ENCODE measurements at places on chromosomes 7 and 10. TPM values are rescaled to one million over a fixed set of nuclear protein-coding genes. Genes with fewer than 3 reads are reported as not detected.

- H3K36me3 ChIP-seq: no peaks in the 10 kb centered on the region
- no peak overlapping the region for H3K4me3 ChIP-seq
- no peaks in the 10 kb centered on the region for H3K27me3 ChIP-seq
Observed at GRCh38 chr10:131569851-131570715, 258.6 kb upstream of the TCERG1L start.

- no peak overlapping the region for H3K27ac ChIP-seq
- H3K36me3 ChIP-seq: no peaks in the 10 kb centered on the region
- no peak overlapping the region for H3K4me3 ChIP-seq
- no peak for DNase-seq
- H3K27me3 ChIP-seq: no peaks in the 10 kb centered on the region
- H3K4me1 ChIP-seq: no peaks in the 10 kb centered on the region
Observed at GRCh38 chr10:86295351-86295750, 71.2 kb downstream of the GRID1 start.

DNA sequence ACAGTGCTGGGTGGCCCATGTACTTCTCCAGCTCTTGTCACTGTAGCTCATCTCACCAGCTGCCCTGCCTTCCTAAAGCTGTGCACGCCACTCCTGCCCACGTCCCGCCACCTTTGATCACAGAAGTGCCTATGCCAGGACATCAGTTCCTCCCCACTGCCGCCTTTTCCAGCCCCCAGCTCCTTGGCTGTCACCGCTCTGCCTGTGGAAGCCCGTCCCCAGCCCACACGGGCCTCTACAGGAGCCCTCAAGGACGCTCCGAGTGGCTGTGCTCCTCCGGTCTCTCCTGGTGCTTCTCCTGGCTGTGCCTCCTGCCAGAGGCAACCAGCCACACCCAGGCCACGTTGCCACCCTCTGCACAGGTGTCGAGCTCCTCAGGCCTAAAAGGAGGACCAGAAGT is 19.3 kb upstream of the INMT start:
- no peak for DNase-seq
- H3K27me3 ChIP-seq: no peaks in the 10 kb centered on the region
- no peak overlapping the region for H3K27ac ChIP-seq
- H3K36me3 ChIP-seq: no peaks in the 10 kb centered on the region

DNA sequence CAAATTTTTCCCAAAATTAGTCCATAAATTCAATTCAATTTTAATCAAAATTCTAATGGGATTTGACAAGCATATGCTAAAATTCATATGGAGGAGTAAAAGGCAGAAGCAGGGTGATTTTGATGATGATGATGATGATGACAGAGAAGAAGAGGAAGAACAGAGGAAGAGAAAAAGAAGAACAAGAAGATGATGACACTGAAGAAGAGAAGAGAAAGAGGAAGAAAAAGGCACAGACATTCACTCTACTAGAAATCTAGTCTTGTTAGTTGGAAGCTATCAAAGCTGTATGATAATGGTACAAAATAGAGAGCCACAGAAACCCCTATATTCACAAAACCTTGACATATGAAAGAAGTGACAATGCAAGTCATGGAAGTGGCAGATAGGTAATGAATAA is 157.9 kb downstream of the ELMO1 start:
- H3K27ac ChIP-seq: no peak overlapping the region
- H3K4me1 ChIP-seq: peaks cover 16% of the 10 kb centered on the region
- no peaks in the 10 kb centered on the region for H3K27me3 ChIP-seq
- H3K4me3 ChIP-seq: no peak overlapping the region
- DNase-seq: no peak

GRCh38 chr10:86711513-86712316 is 43.4 kb downstream of the LDB3 start:
- DNase-seq: peak; percentile 66
- H3K27me3 ChIP-seq: no peaks in the 10 kb centered on the region
- H3K27ac ChIP-seq: peak overlapping the region; percentile 98
- H3K4me3 ChIP-seq: peak overlapping the region; percentile 5
- H3K36me3 ChIP-seq: no peaks in the 10 kb centered on the region

DNA sequence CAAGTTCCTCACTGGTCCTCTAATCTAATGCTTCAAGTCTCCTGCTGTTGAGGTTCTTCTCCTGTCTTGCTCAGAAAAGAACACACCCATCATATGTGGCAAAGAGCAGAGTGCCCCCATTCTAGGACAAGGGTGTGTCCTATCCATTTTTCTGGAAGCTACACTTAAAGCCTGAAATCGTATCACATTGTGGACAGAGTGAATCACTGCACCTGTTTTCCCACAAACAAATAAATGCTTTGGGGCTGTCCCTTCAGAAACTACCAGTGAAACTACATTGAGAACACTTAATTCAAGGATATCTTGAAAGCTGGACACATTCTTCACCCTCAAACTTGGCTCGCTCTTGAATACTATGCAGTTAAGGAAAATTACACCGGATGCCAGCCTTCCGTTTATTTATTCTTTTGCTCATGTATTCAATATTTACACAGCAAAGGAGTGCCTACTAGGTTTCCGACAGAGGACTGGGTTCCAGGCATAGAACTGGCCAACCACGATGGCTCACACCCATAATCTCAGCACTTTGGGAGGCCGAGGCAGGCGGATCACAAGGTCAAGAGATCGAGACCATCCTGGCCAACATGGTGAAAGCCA is 473.0 kb downstream of the GALNT17 start:
- no peaks in the 10 kb centered on the region for H3K27me3 ChIP-seq
- no peak overlapping the region for H3K4me3 ChIP-seq
- H3K36me3 ChIP-seq: no peaks in the 10 kb centered on the region
- no peak for DNase-seq
- H3K4me1 ChIP-seq: no peaks in the 10 kb centered on the region

GRCh38 chr7:127366680-127367079 is 25.8 kb downstream of the ZNF800 start:
- H3K27ac ChIP-seq: no peak overlapping the region
- H3K36me3 ChIP-seq: no peaks in the 10 kb centered on the region
- no peaks in the 10 kb centered on the region for H3K4me1 ChIP-seq
- no peaks in the 10 kb centered on the region for H3K27me3 ChIP-seq
- H3K4me3 ChIP-seq: no peak overlapping the region

GRCh38 chr10:64682043-64682442 is 1160.8 kb downstream of the REEP3 start:
- H3K27ac ChIP-seq: no peak overlapping the region
- no peaks in the 10 kb centered on the region for H3K36me3 ChIP-seq
- no peaks in the 10 kb centered on the region for H3K4me1 ChIP-seq
- no peak for DNase-seq
- no peaks in the 10 kb centered on the region for H3K27me3 ChIP-seq
- no peak overlapping the region for H3K4me3 ChIP-seq

DNA sequence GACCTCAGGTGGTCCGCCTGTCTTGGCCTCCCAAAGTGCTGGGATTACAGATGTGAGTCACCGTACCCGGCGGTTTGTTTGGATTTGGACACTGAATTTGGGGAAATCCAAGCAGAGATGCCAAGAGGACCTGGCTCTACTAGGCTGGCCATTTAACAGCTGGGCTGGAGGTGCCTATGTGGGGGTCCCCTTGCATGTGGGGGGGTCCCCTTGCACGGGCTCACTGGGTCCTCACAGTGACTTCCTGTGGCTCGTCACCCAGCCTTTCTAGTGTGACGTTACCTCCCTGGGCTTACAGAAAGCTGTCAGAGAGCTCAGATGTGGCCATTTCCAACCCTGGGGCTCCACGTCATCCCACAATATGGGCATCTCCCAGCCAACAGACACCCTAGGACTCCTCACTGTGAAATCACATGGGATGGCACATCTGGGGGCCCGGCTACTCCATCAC is 49.3 kb upstream of the GNA12 start:
- no peaks in the 10 kb centered on the region for H3K27me3 ChIP-seq
- no peaks in the 10 kb centered on the region for H3K4me1 ChIP-seq
- no peak overlapping the region for H3K4me3 ChIP-seq

GRCh38 chr7:17067691-17068090 is 185.9 kb upstream of the AGR3 start:
- H3K27ac ChIP-seq: no peak overlapping the region
- H3K36me3 ChIP-seq: no peaks in the 10 kb centered on the region

GRCh38 chr10:67807855-67808456 is 30.0 kb downstream of the DNAJC12 start:
- no peak overlapping the region for H3K27ac ChIP-seq
- no peak for DNase-seq
- H3K27me3 ChIP-seq: no peaks in the 10 kb centered on the region
- no peaks in the 10 kb centered on the region for H3K36me3 ChIP-seq

DNA sequence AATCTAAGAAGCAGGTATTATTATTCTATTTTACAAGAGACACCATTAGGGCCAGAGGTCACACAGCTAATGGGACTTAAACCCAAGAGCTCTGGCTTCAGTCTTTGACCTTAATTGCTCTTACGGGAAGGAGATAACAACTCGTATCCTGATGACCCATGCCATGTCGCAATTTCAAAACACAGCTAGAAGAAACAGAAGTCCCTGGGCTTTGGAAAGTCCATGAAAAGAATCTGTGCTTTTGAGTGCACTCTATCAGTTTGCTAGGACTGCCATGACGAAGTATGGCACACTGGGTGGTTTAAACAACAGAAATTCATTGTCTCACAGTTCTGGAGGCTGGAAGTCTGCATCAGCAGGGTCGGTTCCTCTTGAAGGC is 247.8 kb upstream of the AOAH start:
- DNase-seq: no peak
- H3K36me3 ChIP-seq: no peaks in the 10 kb centered on the region
- H3K27me3 ChIP-seq: no peaks in the 10 kb centered on the region
- no peak overlapping the region for H3K4me3 ChIP-seq
- H3K27ac ChIP-seq: no peak overlapping the region

DNA sequence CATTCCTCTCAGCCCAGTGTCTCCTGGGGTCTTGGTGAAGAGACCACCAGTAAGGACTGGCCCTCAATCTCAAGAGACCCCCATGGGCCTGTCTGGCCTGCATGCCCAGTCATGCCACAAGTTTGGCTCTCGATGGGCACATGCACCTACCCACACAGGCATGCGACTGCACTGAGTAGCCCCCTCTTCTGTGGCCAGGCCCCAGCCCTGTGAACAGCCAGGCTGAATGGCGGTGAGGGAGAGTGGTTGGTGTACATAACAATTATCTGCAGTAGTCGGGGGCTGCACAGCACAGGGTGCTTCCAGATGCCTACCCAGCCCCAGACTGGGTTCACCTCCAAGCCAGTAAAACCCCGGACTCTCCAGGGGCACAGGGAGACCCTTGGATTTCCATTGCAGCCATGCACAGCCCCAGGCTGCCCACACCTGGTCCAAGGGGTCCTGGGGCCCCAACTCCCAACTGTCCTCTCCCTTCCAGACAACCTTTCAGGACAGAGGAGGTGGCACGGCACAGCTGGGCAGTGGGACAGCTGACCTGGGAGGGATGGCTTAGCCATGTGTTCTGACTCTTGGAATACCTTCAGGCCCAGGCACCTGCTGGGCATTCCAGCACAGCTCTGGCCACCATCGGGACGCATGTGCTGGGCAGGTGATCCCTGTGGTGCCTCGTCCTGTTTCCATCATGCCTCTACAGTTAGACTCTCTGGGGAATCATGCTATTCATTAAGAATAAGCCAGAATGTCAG is 21.0 kb upstream of the CSGALNACT2 start:
- H3K27me3 ChIP-seq: no peaks in the 10 kb centered on the region
- no peaks in the 10 kb centered on the region for H3K4me1 ChIP-seq
- H3K36me3 ChIP-seq: no peaks in the 10 kb centered on the region

DNA sequence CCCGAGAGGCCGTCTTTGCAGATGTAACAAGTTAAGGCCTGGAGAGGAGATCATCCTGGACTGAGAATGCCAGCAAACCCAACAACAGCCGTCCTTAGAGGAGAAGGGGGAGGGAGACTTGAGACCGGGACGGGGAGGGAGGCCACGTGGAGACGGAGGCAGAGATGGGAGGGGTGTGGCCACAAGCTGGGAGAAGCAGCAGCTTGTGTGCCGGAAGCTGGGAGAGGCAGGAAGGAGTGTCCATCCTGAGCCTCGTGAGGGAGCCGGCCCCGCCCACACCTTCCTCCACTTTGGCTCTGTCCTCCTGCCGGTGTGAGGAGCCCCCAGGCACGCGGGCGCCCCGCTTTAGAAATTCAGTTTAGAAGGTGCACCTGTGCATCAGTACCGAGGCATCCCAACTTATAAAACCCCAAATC is 95.7 kb downstream of the DNAJB6 start:
- no peak overlapping the region for H3K27ac ChIP-seq
- DNase-seq: peak; percentile 21
- no peaks in the 10 kb centered on the region for H3K36me3 ChIP-seq
- peaks cover 6% of the 10 kb centered on the region for H3K4me1 ChIP-seq
- H3K4me3 ChIP-seq: no peak overlapping the region

DNA sequence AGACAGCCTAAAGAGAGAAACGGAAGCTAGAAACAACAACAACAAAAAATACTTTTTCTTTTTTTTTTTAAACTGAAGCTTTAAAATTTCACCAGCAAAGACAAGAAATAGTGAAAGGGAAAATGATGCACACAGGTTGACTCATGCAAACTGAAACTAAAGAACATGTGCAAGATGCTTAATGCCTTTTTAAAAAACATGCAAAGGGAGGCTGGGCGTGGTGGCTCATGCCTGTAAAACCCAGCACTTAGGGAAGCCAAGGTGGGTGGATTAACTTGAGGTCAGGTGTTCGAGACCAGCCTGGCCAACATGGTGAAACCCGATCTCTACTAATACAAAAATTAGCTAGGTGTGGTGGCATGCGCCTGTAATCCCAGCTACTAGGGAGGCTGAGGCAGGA is 15.1 kb upstream of the CUBN start:
- H3K4me1 ChIP-seq: no peaks in the 10 kb centered on the region
- H3K27me3 ChIP-seq: no peaks in the 10 kb centered on the region
- H3K4me3 ChIP-seq: no peak overlapping the region
- no peak for DNase-seq
- no peaks in the 10 kb centered on the region for H3K36me3 ChIP-seq

- no peak overlapping the region for H3K27ac ChIP-seq
- H3K4me3 ChIP-seq: no peak overlapping the region
- no peaks in the 10 kb centered on the region for H3K36me3 ChIP-seq
- no peaks in the 10 kb centered on the region for H3K4me1 ChIP-seq
- no peaks in the 10 kb centered on the region for H3K27me3 ChIP-seq
- no peak for DNase-seq
Observed at GRCh38 chr10:114879093-114879492, 57.5 kb downstream of the FHIP2A start.

GRCh38 chr10:89242345-89242684 is 9.3 kb downstream of the LIPA start:
- peaks cover 7% of the 10 kb centered on the region for H3K4me1 ChIP-seq
- H3K4me3 ChIP-seq: no peak overlapping the region
- H3K27ac ChIP-seq: no peak overlapping the region
- DNase-seq: no peak

GRCh38 chr10:93854975-93855374 is 38.8 kb upstream of the SLC35G1 start:
- H3K4me3 ChIP-seq: no peak overlapping the region
- H3K27me3 ChIP-seq: no peaks in the 10 kb centered on the region
- H3K36me3 ChIP-seq: no peaks in the 10 kb centered on the region

Gene UBE2D4
- 28.2 TPM for total RNA-seq

Gene TRPV6
- total RNA-seq: 2.9 TPM

Gene HOXA3
- 1.8 TPM for total RNA-seq

Gene OR2A42
- 0.40 TPM for total RNA-seq

Gene GIMAP4
- total RNA-seq: 58.0 TPM

Gene ARMC3
- 0.46 TPM for total RNA-seq

Gene CREM
- 39.9 TPM for total RNA-seq

Gene SUN1
- 180 TPM for total RNA-seq

Data from thyroid gland (tissue), 4 donors.